ENCODE measurements at places on chromosomes 7 and 10. TPM values are rescaled to one million over a fixed set of nuclear protein-coding genes. Genes with fewer than 3 reads are reported as not detected.

SCD gene
- total RNA-seq = 10.4 TPM

GFRA1 gene
- 41.5 TPM for total RNA-seq

PPP1R3C gene
- 166 TPM for total RNA-seq

DNA sequence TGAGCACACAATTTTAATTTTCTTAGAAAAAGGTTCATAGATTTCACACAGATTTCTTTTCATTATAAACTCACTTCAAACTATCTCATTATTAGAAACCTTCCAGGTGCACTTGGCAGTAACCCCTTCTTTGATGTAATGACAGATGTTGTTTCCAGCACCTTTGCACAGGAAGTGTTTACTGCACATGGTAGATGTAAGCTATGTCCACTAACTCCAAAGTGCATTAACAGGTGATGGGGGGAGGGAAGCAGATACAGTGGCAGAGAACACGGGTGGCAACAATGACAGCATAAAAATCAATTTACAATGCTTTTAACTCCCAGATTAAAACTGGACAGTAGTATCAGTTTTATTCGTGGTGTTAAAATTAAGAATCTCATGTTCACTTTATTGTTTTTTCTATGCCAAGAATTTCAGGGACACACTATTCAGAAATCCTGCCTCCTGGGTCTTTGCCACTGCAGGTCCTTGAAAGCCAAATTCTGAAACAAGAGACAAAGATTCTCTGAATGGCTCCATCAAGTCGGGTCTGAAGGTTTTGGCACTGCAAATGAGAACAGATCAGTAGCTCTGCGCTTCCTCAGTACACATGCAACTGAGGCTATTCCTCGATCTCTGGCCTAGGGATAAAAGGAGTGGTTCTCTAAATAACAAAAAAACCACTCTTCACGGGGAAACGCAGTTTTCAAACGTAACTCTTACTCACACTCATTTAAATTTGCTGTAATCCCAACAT, 187.7 kb downstream of the JAZF1 start:
- H3K27me3 ChIP-seq = no peaks in the 10 kb centered on the region
- no peaks in the 10 kb centered on the region for H3K36me3 ChIP-seq
- peak; percentile 64 for DNase-seq
- H3K4me1 ChIP-seq = peaks cover 2% of the 10 kb centered on the region
- H3K4me3 ChIP-seq = no peak overlapping the region
- H3K27ac ChIP-seq = no peak overlapping the region

DNA sequence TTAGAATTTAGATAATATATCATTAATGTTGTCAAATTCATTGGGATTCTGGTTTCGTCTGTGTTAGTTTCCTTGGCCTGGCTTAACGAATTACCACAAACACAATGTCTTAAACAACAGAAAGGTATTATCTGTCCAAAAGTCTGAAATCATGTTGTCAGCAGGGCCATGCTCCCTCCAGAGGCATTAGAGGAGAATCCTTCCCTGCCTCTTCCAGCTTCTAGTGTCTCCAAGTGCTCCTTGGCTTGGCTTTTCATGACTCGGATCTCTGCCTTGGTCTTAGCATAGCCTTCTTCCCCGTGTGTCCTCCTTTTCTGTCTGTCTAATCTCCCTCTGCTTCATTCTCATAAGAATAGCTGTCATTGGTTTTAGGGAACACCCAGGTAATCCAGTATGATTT, 482.5 kb downstream of the SEMA3D start:
- DNase-seq = no peak
- H3K4me1 ChIP-seq = no peaks in the 10 kb centered on the region
- H3K4me3 ChIP-seq = no peak overlapping the region
- no peaks in the 10 kb centered on the region for H3K27me3 ChIP-seq
- no peak overlapping the region for H3K27ac ChIP-seq

DNA sequence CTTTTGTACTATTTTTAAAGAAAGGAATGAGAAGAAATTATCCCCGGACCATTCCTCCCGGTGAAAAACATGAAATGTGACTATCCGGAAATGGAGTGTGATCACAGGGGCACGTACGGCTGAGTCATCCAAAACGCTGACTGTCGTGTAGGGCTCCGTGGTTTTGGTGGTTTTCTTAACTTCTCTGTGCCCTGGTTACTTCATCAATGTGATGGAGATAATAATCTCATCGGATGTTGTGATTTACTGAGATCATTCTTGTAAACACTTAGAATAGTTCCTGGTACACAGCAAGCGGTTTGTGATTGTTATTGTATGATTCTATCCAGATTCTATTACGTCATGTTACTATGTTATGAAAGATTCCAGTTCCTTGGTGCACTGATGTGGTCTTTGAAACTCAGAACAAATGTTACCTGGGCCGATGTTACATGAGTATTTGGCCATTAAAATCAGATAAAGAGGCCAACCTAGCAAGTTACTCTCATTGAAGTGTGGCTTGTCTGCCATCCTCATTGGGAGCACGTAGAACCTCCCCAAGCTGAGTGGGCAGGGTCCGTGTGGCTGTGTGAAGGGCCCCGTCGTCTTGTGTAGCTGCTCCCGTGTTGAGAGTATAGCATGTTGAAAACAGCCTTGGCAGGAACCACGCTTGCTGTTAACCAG, 99.5 kb downstream of the CAMK1D start:
- no peaks in the 10 kb centered on the region for H3K27me3 ChIP-seq
- H3K4me1 ChIP-seq = no peaks in the 10 kb centered on the region
- H3K36me3 ChIP-seq = no peaks in the 10 kb centered on the region
- H3K27ac ChIP-seq = no peak overlapping the region

GRCh38 chr10:63672491-63672890, 151.3 kb downstream of the REEP3 start:
- no peaks in the 10 kb centered on the region for H3K27me3 ChIP-seq
- H3K27ac ChIP-seq = peak overlapping the region; percentile 42
- no peak overlapping the region for H3K4me3 ChIP-seq
- no peaks in the 10 kb centered on the region for H3K36me3 ChIP-seq

DNA sequence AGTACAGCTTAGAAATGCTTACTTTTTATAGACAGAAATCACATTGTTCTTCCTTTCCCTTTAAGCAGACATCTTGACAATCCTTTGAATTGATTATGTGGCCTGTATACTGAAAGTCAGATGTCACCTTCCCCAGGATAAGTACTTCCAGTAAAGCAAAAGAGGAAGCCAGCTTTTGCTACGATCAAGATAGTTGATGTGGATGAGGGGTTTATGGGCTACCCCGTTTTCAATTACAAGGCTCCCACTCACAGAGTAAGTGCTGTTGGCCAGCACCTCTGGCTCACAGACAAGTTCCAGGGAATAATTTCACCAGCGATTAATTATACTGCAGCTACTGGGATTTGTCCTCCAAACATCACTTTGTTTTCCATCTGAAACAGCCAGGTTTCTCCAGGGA, 95.1 kb upstream of the SAMD8 start:
- H3K27me3 ChIP-seq = no peaks in the 10 kb centered on the region
- peaks cover 14% of the 10 kb centered on the region for H3K4me1 ChIP-seq
- DNase-seq = no peak

- H3K4me1 ChIP-seq = peaks cover 12% of the 10 kb centered on the region
- no peaks in the 10 kb centered on the region for H3K27me3 ChIP-seq
- H3K4me3 ChIP-seq = peak overlapping the region; percentile 75
- H3K36me3 ChIP-seq = peaks cover under 1% of the 10 kb centered on the region
These were observed 625 bp downstream of the RP9 start for GRCh38 chr7:33108554-33109004.

DNA sequence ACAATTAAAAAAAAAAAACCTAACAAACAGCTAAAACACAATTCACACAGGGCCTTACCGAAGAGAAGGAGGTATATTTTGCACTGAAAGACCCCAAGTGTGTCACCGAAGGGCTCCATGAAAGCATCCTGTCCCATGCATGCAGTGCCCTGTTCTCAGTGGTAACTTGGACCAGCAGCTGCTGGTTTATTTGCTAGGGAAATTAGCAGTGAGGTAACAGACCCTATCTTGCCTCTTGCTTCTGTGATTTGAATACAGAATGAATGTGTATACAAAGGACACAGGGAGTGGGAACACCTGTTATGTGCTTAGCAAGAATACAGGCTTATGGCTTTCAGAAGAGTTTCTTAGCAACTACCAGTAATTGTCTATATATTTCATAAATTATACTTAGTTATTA, at the start of gene HEPACAM2:
TSS of gene HEPACAM2 (minus strand) at position 160 of the 400 bp plus-strand sequence.
- no peaks in the 10 kb centered on the region for H3K4me1 ChIP-seq
- no peak within 1 kb of the TSS for H3K4me3 ChIP-seq
- no peak within 1 kb of the TSS for H3K27ac ChIP-seq
- no peaks in the 10 kb centered on the region for H3K36me3 ChIP-seq
- peaks cover 2% of the 10 kb centered on the region for H3K27me3 ChIP-seq

- H3K27me3 ChIP-seq = no peaks in the 10 kb centered on the region
- peaks cover 7% of the 10 kb centered on the region for H3K36me3 ChIP-seq
- no peak for DNase-seq
- no peak overlapping the region for H3K4me3 ChIP-seq
These were observed 20.3 kb downstream of the CELF2 start for GRCh38 chr10:11037991-11038390.

DNA sequence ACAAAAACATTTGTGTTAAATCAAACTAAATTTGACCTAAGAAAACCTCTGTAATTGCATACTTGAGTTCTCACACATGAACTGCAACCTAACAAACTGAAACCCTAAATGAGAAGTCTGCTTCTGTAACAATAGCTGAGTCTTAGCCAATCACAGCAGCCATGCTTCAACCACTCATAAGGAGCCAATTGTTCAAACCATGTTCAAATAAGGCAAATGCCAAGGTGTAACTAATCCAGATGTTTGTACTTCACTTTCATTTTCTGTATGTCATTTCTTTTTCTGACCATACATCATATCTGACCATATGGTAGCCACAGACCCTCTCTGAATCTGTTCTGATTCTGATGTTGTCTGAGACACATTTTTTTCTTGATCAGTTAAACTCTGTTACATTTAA, 47.5 kb upstream of the ANTXRL start:
- H3K27ac ChIP-seq = no peak overlapping the region
- H3K36me3 ChIP-seq = no peaks in the 10 kb centered on the region
- H3K27me3 ChIP-seq = no peaks in the 10 kb centered on the region
- H3K4me3 ChIP-seq = no peak overlapping the region

DNA sequence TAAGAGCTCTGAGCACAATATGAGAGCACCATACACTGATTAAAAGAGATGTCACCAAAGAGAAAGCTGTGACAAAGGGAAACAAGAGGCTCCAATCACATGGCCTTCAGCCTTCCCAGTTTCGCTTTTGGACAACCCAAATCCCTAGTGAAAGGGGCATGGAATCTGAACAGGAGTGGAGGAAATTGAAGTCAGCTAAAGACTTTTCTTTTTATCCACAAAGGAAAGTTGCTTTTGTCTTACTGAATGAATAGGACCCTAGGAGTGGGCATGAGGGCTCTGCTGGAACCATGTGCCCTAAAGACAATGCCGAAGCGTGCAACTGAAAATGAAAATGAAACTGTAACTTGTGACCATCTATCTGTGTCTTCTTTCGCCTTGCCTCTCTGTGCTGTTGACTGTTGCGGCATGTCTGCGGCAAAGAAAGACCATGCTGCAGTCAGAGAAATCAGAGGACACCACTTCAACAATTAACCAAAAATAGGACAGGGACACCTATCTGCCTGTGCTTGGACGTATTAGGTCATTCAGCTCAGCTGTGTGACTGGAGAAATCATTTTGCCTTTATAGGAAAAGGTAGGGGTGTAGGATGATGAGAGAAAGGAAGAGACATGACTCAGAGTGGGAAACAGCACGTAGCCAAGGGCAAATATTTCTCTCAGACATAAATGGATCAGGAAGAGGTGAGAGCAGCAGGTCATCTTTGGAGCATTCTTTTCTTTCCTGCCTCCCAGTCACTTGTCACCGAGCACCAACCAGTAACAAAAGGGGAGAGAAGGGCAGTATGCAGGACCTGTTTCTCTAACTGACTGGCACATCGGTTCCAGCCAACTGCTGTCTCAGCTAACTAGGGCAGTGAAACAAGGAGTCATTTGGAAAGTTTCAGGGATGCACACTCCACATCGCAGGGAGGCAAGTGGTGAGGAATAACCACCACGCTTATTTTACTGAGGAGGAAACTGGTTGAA, 12.3 kb downstream of the CAV2 start:
- H3K27me3 ChIP-seq = no peaks in the 10 kb centered on the region
- no peaks in the 10 kb centered on the region for H3K4me1 ChIP-seq
- peak overlapping the region; percentile 67 for H3K27ac ChIP-seq
- peak; percentile 54 for DNase-seq
- no peaks in the 10 kb centered on the region for H3K36me3 ChIP-seq

Data from muscle of leg (tissue), 16 donors.